ENCODE measurements at places on chromosomes 7 and 10.

DNA sequence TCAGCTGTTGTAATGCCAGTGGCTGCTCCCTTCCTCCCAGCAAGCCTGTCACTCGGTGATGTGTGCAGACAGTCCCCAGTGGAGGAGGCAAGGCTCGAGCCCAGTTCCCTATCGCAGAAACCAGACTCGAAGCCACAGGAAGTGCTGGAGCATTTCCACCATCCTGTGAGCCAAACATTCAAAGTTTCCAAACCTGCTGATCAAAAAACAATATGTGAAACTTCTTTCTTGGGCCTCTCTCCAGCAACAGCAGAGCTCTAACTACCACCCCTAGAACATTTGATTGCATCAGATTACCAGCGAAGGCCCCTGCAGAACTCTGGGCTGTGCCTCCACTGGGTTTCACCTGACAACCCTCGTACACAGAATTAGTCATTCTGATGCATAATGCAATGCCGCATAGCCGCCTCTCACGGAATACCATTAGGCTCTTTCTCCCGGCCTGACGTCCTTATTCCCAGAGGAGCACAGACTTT is 94.0 kb downstream of the ELMO1 start:
- no peak for DNase-seq

GRCh38 chr10:13068484-13068883 is 31.5 kb upstream of the OPTN start:
- DNase-seq, result no peak

DNA sequence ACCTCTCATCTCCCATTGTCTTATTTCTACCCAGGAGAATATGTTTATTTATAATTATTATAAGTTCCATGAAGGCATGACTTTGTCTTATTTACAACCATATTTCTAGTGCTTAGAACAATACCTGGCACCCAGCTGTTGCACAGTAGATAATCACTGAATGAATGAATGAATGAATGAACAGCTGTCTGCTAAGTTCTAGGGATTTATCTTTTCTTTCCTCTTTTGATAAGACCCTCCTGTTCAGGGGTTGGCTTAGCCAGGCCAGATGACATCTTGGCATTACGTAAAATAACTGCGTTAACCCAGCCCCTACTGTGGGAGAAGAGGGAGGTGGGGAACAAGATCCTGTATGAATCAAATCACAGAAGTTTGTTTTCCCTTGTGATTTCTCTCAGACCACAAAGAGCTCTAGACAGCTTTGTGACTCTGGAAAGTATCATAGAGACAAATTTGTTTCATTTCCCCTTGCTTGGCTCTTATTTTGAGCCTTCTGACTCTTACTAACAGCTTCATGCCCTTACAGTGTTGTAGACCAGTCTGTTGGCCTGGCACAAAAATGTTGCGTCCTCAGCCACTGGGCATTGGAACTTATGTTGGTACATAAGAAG is 8.4 kb downstream of the ZNF862 start:
- DNase-seq, result no peak

DNA sequence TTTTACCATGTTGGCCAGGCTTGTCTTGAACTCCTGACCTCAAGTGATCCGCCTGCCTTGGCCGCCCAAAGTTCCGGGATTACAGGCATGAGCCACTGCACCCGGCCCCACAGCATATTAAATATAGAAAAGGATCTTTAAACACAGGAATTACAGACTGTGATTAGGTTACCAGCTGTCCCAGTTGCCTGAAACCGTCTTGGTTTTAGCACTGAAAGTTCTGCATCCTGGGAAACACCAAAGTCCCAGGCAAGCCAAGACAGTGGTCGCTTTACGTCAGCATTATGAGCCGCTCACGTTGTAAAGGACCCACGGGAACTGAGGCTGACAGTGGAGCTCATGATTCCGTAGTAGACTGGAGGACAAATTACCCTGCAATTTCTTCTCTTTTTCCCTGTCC is 69.0 kb upstream of the FAM180A start:
- DNase-seq, result no peak

GRCh38 chr7:69603351-69603750 is 5.1 kb downstream of the AUTS2 start:
- no peak for DNase-seq

DNA sequence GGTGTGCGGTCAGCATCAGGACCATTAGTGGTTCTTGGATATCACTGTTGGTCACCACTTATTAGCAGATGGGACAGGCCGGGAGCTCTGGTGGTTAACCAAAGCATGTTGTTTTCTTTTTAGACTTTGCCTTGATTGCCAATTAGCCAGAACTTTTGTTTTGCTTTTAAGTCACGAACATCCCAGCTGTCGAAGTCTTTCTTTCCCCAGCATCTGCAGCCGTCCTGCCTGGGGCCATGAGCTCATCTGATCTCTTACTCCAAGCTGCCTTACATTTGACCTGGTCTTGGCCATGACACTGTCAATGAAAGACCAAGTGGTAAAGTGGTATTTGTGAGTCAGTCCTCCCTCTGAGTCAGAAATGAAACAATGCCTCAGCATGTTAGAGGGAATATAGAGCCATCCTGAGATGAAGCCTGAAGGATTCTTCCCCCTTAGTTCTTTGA is 53.9 kb upstream of the CREB5 start:
- DNase-seq, result no peak

DNA sequence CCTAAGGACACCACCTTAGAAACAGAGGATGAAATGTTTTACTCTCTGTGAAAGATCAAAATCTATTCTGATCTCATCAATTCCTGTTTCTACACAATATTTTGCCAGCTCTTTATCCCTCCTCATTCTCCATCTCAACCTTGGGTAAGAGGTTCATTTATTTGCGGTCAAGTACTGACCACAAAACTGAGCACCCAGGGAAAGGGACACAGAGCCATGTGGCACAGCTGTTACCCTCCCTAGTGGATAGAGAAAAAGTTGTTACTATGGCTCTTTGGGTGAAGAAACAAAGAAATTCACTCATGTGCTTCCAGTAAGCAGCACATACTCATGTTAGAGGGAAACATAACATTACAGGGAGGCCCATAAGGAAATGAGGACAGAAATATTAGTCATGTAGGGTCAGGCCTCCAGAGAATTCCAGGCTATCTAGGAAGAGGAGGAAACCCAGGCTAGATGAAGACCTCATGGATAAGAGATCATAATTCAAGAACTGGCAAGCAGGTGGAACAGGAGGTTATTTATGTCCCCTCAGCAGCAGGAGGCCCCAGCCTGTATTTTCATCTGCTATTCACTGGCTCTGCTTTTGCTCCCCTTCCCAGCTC is 114.5 kb downstream of the ATE1 start:
- no peak for DNase-seq

All from stimulated activated CD4-positive, alpha-beta T cell treated with anti-CD3 and anti-CD28 coated beads, TNF-alpha, amount 100 ng/mL, for 1 hour (primary cell).